ENCODE measurements at places on chromosomes 12 and 14.

DNA sequence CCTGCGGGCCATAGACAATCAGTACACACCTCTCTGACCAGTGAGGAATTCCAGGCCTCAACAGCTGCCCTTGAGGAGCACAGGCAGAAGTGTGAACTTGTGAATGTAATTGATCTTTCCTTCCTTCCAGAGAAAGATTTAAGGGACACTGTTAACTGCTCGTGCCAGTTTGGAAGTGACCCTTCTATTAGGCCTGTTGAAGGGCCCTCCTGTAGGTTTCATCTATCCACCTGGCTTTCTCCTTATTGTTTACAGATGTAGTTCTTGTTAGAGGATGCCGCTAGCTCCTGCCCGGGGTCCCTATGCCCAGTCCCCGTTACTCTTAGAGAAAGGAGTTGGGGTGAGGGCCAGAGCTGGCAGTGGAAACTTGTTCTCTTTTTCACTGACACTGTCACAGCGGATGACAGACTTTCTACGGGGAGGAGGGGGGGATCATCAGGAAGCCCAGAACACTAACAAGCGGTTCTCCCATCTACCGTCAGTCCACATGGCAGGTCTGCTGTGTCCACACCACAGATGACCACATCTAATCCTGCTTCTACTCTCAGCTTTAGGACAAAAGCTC, 42.6 kb downstream of the SH2B3 start:
- no peak for DNase-seq

DNA sequence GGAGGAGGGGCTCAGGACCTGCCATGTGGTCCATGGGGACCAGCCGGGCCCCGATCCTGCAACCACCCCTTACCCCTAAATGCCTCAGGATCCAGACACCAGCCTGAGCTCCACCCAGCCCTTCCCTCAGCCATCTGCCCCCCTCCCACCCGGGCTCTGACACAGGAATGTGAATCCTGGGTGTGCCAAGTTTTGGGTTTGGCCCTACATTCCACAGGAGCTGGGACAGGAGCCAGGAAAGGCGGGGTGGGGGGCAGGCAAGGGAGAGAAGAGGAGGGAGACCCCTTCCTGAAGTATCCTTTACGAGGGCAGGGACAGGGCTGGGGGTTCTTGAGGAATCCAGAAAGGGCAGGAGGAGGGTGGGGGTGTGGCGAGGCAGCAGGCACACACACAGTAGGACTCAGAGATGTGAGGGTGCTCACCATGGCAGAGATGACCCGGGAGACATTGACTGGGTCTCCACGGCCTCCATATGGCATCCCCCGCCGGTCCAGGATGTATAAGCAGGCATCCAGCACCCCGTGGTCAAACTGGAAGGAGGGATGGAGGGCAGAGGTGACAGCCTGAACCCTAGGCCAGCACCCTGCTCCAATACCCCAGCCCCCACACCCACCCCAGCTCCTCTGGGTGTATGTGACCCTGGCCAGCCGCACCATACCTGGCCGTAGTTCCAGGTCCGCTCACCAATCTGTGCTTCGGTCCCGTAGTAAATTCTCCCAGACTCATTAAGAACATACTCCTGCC, 3.5 kb downstream of the TGM1 start:
- DNase-seq: no peak

DNA sequence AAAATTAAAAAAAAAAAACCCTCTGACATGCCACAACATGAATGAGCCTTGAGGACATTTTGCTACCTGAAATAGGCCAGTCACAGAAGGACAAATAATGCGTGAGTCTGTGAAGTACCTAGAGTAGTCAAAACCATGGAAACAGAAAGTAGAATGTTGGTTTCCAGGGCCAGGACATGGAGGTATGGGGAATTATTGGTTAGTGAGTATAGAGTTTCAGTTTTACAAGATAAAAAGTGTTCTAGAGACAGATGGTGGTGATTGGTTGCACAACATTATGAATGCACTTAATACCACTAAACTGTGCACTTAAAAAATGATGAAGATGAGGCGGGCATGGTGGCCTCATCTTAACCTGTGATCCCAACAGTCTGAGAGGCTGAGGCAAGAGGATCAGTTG, 47.6 kb upstream of the ZFP36L1 start:
- DNase-seq: no peak

- no peak for DNase-seq
These were observed 49.1 kb downstream of the KCNA1 start for GRCh38 chr12:4958697-4959375.

GRCh38 chr14:105052110-105052458, 13.1 kb downstream of the GPR132 start:
- DNase-seq: no peak

DNA sequence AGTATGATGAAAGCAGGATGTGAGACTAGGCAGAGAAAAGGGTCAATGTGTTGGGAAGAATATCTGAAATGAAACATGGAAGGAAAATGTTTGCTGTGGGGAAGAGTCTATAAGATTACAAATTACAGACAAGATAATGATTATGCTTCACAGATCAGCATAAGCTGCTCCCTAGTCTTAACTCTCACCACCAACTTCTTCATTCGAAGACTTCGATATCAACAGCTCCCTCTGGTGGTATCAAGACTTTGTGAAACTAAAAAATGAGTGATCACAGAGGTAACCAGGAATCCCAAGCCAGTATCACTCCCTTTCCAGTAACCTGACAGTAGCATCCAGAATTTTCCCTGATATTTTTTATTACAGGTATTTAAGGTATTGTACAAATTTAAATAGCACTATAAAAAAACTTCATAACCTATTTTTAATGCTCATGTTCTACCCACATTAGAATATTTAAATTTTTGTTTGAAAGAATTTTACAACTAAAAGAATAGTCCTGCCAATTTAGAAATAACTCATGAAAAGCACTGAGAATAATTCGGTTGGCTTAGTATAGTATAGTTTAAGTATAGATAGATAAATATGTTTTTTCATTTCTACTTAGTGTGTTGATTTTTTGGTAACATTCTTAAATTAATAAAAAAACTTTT, 84.4 kb downstream of the C2CD5 start:
- DNase-seq: no peak

GRCh38 chr14:29648045-29648444, 279.6 kb downstream of the PRKD1 start:
- no peak for DNase-seq

DNA sequence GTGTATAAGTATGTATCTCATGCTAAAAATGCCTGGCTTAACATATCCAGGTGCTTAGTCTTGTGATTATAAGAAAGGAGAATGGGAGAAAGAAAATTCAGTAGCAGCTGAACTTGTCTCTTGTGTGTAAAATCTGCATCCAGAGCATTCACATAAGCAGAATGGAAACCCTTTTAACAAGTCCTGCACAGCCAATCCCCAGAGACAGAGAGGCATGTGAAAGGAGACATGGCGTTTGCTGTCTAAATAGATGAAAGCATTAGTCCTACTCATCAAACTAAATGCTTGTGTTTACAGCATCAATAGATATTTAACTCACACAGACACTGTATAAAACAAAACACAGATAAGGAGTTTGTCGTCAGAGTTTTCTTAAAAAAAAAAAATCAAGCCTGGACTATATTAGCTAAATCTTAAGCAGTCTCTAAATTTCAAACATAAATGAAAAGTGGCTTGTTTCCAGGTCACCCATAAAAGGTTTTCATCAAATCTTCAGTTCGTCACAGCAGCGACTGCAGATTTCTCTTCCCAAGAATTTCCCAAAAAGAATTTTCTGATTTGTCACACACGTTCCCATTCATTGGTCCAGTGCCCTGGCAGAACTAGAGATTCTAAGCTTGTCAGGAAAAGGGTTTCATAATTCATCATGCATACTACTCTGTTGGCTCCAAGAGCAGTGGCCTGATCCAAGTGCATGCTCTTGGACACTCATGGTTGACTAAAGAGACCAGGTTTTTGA, 249.2 kb downstream of the BTG1 start:
- DNase-seq: no peak

- no peak for DNase-seq
These were observed 22.2 kb downstream of the SLC41A2 start for GRCh38 chr12:104935886-104936285.

- DNase-seq: no peak
These were observed 716.0 kb downstream of the LRFN5 start for GRCh38 chr14:42322531-42323284.

- DNase-seq: no peak
These were observed 75.3 kb upstream of the FAR2 start for GRCh38 chr12:29073631-29074239.

GRCh38 chr12:86172913-86173443, 83.2 kb downstream of the MGAT4C start:
- DNase-seq: no peak

GRCh38 chr12:101027200-101027599, 182.8 kb downstream of the SLC5A8 start:
- DNase-seq: no peak

DNA sequence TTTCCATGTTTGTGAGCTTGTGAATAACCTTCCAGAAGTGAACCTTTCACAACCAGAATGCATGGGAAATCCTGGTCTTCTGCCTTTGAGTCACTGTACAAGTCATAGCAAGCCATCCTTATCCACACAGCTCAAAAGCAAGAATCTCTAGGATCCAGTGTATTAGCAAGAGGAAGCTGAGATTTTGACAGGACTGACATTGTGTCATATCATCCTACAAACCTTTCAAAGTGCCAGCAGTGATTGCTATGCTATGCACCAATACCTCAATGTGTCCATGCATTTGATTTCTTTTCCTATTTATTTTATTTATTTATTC, 13.5 kb upstream of the NRDE2 start:
- DNase-seq: no peak

GRCh38 chr12:42669553-42669952, 80.0 kb upstream of the PRICKLE1 start:
- no peak for DNase-seq

- no peak for DNase-seq
These were observed 262.1 kb upstream of the ATP2B1 start for GRCh38 chr12:89970722-89971121.

DNA sequence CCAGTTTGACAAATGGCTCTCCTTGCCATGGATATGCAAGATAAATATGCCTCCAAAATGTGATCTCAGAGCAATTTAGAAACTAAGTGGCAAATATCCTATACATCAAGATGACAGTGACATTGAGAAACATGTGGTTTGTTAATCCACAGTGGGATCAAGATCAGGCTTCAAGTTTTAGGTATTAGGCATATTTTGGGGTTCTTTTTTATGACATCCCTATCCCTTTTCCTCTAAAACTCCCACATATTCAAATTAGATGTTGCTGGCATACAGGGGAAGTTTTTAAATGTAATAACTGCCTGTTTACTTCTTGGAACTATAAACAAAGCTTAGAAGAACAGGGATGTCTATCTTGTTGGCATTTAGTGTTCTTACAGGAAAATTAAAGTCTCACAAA, 179.4 kb downstream of the CRADD start:
- DNase-seq: no peak

DNA sequence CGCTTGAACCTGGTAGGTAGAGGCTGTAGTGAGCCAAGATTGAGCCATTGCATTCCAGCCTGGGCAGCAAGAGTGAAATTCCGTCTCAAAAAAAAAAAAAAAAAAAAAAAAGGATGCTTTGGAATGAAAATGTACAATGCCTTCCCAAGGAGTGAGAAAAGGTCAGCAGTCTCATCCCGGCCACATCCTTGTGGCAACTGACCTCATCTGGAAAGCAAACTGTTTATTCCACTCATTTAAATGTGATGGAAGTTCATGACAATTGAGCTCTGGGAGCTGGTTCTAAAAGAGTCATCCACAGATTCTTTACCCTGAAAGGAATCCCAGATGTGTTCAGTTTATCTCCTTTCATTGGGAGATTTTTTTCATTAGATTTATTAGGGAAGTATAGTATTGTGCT, 19.4 kb upstream of the LIMA1 start:
- DNase-seq: no peak

DNA sequence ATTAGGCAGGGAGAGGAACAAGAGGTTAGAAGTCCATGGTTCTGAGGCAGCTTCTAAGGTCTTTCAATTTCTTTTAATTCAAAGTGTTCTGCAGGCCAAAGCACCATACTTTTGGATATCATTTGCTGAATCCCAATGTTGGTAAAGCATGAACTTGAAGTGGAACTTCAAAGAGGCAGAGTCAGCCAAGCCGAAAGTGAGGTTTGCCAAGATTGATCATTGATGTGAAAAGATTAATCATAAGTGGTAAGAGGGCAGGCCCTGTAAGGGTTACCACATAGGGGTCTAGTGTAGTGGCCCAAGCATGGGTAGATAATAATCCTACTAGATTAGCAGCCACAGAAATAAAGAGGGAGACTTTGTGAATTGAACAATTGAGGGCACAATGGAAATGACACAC, 191.7 kb upstream of the DIO2 start:
- DNase-seq: no peak

DNA sequence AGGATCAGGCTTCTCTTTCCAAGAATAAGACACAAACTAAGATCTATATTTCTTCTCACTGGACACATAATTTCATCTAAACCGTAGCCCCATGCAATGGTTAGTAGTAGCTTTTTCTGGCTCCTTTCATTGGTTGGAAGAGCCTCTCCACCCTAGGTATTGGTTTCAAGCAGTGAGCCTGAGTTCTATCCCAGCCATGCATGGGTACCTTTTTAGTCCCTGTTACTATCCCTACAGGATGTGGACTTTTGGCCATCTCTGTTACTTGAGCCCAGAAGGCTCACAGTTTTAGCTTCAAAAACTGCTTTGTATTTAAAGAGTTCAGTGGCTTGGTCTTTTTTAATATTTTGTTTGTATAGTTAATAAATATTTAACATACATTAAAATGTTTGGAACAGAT, 16.1 kb downstream of the PPM1A start:
- DNase-seq: no peak

- no peak for DNase-seq
These were observed 126.1 kb upstream of the PRMT8 start for GRCh38 chr12:3364661-3365462.

GRCh38 chr14:89955022-89955744, 544 bp upstream of the TDP1 start:
- no peak for DNase-seq

DNA sequence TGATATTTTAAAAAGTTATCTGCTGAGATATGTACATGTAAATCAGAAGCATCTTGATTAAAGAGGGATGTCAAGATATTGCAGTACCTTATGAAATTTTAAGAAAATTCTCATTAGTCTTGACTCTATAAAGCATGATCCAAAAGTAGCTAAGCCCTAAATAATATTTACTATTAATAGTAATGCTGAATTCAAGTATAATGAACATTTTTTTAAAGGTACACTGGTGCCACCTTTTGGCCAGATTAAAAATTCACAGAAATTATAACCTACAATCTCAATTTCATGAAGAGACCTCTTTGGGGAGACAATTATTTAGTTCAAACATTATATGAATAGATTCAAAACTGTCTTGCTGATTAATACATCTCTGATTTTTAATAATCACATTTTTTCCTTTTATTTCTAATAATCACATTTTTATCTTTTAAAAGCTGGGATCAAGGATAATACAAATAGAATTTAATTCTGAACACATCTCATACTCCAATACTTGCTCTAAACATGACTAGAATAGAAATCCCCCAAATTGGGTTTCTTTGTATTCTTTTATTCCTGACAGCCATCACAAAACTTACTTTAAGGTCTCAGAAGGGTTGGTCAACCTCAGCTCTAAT, 13.4 kb downstream of the AKAP5 start:
- DNase-seq: no peak

- no peak for DNase-seq
These were observed 213.5 kb upstream of the SLC38A2 start for GRCh38 chr12:46585854-46586621.

- DNase-seq: no peak
These were observed 58.9 kb upstream of the HMGA2 start for GRCh38 chr12:65765436-65765813.

GRCh38 chr12:54200412-54200811, 11.6 kb upstream of the SMUG1 start:
- DNase-seq: no peak

- no peak for DNase-seq
These were observed 25.1 kb upstream of the EIF5 start for GRCh38 chr14:103308717-103309616.

GRCh38 chr12:7923241-7924236, 12.4 kb downstream of the SLC2A3 start:
- DNase-seq: no peak

Measured in GM19239 (cell line).